ENCODE measurements at places on chromosomes 2 and 18.

GRCh38 chr2:74951211-74951754, 7.2 kb upstream of the POLE4 start:
- no peak for DNase-seq

DNA sequence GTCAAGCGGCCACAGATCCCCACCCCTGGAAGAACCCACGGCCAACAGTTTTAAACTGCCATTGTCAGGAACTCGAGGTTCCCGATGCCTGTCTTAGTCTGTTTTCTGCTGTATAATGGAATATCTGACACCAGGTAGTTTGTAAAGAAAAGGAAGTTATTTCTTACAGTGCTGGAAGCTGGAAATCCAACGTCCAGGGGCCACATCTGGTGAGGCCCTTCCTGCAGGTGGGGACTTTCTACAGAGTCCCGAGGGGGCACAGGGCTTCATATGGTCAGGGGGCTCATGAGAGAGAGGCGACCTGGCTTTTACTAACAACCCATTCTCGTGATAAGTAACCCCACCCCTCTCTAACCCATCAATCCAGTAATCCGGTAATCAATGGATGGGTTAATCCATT, 501.6 kb upstream of the MYT1L start:
- no peak for DNase-seq

- no peak for DNase-seq
These were observed 89.3 kb downstream of the TRIP12 start for GRCh38 chr2:229832510-229832898.

DNA sequence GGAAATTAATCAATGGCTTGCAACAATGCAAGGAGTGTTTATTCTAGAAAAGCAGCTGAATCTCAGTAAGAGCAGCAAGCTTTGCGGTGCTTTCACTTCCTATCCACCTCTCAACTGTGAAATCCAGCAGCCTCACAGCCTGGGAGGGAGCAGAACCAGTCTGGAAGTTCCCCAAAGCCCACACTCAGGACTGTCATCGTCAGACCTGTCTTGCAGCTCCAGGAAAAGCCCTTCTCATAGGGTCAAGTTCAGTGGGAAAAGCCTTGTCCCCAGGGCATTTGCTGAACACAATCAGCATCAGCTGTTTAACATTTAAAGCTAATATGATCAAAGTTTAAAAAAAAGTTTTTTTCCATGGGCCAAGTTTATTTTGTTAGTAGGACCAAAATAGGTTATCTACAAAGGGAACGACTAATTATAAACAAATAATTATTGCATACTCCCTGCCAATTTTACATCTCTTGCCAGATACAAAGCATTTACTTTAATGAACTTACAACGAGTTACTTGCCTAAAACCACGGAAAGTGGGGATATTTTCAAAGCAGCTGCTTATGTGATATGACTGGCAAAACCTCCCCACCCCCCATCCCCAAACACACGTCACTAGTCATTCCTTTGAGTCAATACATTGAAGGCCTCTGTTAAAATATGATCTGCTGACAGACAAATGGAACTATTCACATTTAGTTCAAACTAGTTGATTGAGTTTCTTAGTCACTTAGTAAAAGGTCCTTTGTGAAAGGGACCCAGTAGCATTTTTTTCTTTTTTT, 36.8 kb downstream of the PARD6G start:
- no peak for DNase-seq

- DNase-seq = peak; percentile 94
These were observed 317.6 kb downstream of the TNS1 start for GRCh38 chr2:217685255-217685605.

- DNase-seq = no peak
These were observed 12.8 kb downstream of the TMEM163 start for GRCh38 chr2:134705861-134706586.

GRCh38 chr2:156536534-156536933, 100.4 kb downstream of the GPD2 start:
- no peak for DNase-seq

DNA sequence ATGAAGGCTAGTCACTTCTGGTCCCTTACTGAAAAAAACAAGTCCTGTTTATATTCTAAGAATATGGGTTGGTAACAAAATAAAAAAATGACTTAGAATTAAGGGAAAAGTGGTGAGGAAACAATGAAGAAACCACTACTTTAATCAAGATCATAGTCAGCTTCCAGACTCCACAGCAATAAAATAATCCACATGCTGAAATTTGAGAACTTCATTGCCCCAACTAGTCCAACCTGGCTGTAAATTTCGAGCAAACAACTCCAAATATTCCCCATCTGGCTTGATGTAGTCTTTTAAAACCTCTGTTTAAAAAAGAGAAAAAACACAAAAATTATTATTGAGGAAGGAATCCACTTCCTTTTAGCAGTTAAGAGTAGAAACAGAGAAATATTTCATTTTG, 32.5 kb downstream of the METTL4 start:
- DNase-seq = no peak

DNA sequence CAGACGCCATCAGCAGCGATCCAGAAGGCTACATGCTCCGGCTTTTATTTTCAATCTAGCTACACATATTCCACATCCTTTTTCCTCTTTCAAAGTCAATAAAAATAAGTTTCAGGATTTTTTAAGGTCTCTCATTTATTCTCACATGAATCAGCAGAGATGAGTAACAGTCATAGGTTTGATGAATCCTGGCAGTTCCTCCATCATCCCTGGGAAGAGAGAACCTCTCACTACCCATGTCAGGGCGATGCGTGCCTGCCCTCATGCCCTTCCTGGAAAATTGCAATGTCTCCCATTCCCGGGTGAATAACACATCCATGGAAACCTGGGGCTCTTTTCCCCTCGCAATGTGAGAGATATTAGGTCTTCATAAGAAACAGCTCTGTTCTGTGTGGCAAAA, 301.1 kb upstream of the SMIM21 start:
- DNase-seq = no peak

DNA sequence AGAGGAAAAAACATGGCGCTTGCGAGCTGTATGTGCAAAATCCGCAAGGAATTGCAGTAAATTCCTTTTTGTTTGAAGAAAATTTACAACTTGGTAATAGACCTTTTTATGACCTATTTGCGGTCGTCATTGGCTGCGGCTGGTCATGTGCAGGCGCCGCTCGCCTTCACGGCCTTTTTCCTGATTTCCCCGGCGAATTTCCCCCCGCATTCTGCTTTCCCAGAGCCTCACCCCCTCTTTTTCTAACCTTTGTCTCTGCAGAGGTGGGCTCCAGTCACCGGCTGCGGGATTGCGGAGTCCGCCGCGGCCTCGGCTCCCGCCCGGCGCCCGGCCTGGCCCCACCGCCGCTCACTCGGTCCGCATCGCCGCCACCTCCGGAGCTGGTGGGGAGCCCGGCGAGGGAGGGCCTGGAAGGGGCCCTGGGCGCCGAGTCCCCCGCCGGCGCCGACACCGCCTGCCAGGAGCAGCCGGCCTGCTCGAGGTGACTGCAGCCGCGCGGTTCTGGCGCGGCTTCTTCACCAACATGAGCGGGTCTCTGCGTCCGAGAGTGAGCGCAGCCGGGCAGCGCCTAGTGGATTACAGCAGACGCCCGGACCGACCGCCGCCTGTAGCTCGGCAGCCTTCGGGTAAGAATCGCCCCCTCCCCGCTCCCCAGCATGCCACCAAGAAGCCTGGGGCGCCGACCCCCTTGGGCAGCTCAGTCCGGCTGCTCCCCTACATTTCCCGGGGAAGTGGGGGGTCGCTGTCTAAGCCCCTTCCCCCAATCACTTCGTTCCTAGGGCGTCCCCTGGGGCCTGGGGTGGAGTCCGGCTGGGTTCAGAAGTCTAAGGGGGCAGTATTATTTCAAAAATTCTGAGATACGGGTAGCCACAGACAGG, 7.1 kb downstream of the HOXD8 start:
- DNase-seq = peak; percentile 39

DNA sequence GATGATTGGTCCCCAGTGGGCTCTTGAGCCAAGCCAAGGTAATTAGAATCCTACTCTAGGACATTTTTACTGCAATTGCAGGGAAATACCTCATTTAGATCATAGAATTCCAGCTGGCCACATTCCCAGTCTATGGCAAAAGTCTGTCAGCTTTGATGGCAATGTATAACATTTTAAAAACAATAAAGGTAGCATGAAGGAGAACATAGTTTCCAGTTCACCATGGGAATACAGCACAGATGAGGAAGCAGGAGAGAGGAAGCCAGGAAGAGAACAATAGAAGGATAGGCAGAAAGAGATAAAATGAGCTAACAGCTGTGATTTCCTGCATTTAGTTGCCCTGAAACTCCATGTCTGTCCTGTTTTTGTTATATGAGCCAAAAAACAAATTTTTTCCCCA, 897.3 kb upstream of the DDX18 start:
- no peak for DNase-seq

GRCh38 chr2:173652311-173652710, 297.6 kb downstream of the CDCA7 start:
- no peak for DNase-seq

GRCh38 chr18:70464343-70465114, 175.7 kb downstream of the SOCS6 start:
- peak; percentile 77 for DNase-seq

DNA sequence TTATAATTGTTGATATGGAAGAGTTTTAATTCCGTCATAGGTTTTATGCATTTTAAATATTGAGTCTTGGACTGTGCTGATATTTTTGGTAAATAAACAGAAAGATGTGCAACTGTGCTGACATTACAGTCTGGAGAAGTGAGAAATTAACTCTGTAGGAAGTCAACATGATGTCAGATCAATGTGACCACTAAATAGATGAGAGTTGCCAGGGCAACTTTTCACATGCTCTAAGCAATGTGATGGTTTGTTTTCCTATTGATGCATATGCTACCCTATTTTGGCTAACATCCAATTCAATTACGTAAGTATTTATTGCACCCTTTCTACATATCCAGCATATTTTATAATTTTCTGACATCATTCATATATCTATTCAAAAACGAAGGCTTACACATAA, 1109.3 kb downstream of the TSN start:
- no peak for DNase-seq

DNA sequence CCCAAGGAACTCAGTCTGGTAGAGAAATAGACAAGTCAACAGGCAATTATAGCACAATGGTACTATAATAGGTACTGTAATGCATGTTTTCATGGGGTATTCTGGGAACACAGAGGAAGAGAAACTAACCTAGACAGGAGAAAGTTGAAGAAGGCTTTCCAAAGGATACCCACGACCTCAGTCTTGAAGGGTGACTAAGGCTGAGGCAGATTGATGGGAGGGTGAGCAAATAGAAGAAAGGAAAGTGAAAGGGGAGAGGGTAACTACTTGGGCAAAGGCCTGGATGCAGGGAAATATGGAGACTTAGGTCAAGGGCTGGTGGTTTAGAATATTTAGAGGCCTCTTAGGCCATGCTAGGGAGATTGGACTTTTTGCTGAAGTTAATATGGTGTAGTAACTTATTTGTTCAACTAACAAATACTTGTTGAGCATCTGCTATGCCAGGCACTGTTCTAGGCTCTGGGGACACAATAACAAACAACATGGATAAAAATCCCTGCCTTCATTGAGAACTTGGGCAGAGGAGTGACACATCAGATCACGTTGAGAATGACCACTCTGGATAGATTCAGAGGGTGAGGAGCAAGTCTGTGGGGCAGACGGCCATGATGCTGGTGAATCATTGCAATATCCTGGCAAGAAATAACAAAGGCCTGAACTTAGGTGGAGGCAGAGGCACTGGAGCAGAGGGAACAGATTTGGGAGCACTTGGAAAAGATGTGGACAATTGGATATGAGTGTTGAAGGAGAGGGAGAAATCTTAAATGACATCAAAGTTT, 56.4 kb downstream of the PLB1 start:
- DNase-seq = no peak

GRCh38 chr2:156473445-156473844, 37.3 kb downstream of the GPD2 start:
- no peak for DNase-seq

- no peak for DNase-seq
These were observed 47.8 kb downstream of the ZAP70 start for GRCh38 chr2:97761192-97761591.

GRCh38 chr2:58925676-58926081, 684.6 kb upstream of the FANCL start:
- no peak for DNase-seq

DNA sequence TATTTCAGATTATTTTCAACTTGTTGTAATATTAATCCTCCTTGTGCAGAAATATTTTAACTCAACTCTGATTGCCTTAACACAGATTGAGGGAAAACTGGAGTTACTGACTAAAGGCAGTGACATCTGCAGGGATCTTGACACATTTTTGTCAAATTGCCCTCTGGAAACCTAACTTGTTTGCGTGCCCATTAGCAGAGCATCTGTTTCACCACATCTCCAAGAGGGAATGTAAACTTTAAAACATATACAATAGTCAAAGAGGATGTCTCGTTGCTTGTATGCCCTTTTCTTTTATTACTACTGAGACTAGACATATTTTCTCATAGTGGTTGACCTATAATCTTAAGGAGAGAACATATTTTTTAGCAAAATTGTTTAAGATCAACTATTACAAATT, 14.2 kb downstream of the INPP1 start:
- DNase-seq = no peak

DNA sequence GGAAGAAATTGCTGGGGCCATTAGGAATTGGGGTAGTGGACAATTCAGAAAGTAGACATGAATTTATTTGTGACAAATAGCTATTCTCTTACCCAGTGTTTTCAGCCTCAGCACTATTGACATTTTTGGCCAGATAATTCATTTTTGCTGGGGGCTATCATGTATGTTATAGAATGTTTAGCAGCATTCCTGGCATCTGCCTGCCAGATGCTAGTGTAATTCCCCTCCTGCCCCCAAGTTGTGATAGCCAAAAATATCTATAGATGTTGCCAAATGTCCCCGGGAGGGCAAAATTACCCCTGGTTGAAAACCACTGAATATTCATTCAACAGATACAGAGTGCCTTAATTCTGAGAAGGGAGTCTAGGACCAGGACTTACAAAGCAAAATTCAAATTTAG, 183.6 kb downstream of the BABAM2 start:
- no peak for DNase-seq
